Urinary bladder (tissue), 4 donors: ENCODE measurements at places on chromosomes 7 and 10. TPM values are rescaled to one million over a fixed set of nuclear protein-coding genes. Genes with fewer than 3 reads are reported as not detected.

CPVL gene
- 14.4 TPM for total RNA-seq

LRRD1 gene
- 1.8 TPM for total RNA-seq

KCNMA1 gene
- total RNA-seq = 105 TPM

MYO1G gene
- total RNA-seq = 1.8 TPM

ZFAND4 gene
- total RNA-seq = 19.2 TPM

TRPV5 gene
- 0.26 TPM for total RNA-seq

ETV1 gene
- 34.1 TPM for total RNA-seq

GATAD1 gene
- total RNA-seq = 64.0 TPM

WEE2 gene
- total RNA-seq = 0.42 TPM
